Panc1 (cell line): ENCODE measurements at places on chromosomes 3 and 15. TPM values are rescaled to one million over a fixed set of nuclear protein-coding genes. Genes with fewer than 3 reads are reported as not detected.

GRCh38 chr3:193241716-193242115 lies 694 bp downstream of the PLAAT1 start:
- no peak for DNase-seq

- no peak for DNase-seq
Observed at GRCh38 chr3:38634111-38634510, 15.4 kb downstream of the SCN5A start.

GRCh38 chr3:50227390-50228183 lies 8.4 kb upstream of the GNAI2 start:
- no peak for DNase-seq

DNA sequence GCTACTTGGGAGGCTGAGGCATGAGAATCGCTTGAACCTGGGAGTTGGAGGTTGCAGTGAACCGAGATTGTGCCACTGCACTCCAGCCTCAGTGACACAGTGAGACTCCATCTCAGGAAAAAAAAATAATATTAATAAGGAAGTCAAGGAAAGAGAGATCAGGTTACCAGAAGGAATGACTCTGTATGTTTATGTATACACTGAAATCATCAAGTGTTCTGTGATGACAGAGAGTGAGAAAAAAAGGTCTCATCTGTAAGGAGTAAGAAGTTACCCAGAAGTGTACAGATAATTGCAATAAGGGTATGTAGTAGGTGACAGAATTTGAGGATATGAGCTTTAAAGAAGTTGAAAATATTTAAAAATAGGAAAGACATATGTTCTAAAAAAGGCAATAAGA lies 4.3 kb upstream of the CCDC50 start:
- no peak for DNase-seq

GRCh38 chr3:27573780-27574437 lies 89.7 kb upstream of the SLC4A7 start:
- DNase-seq = no peak

DNA sequence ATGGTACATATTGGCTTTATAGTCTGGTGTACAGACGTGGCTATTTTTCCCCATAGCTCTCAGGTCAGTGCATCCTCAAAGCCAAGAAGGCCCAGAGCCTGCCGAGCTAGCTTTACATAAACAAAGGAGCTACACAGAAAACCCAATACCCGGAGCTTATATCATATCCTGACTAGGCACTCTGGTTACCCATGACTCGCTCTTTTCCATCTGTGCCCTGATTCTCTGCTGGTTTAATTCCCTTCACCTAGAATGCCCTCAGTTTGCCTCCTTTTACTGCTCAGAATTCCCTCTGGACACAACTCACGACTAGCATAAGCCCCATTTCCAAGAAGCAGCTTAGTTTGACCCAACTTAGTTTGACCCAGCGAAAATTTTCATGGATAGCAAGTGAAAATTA lies 110.8 kb downstream of the TIGIT start:
- no peak for DNase-seq

DNA sequence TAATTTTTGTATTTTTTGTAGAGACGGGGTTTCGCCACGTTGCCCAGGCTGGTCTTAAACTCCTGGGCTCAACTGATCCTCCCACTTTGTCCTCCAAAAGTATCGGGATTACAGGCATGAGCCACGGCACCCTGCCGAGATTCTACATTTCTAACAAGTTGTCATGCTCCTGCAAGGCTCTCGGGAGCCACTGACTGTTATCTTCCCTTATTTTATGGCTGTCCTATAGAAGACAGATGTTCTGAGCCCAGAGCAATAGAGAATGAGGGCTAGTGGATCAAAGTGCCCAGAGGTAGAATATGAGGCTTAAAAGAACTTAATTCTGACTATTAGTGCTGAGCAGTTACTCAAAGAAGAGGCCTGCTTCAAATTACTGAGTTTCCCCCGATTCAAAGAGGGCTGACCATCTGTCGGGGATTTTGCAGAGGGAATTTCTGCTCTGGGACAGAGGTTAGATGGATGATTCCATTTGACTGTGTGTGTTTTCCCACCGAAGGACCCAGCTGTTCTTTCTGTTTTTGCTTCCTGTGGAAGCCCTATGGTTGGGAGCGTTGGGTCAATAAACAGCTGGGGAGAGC lies 39.5 kb downstream of the ITPR1 start:
- DNase-seq = no peak

DNA sequence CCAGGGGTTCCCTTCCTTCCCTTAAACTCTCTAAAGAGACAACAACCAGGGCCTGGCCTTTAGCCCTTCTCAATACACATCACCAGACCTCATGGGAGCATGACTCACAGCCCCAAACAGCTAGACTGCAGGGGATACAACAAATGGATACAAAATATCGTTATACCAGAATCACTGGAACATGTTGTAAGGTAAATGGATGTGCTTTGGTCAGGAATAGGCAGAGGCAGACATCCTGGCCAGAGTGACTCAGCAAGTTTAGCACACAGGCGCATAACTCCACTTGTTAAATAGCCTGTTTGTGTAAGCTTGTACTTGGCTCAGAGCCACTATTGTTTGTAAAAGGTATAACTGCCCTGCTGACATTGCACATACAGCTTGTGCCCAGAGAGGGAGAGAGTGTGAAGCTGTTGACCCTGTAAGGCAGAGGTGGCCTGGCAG lies 18.3 kb downstream of the TMED3 start:
- no peak for DNase-seq

GRCh38 chr3:114155370-114155821 lies 23.5 kb downstream of the DRD3 start:
- DNase-seq = no peak

GRCh38 chr15:90306560-90306959 lies 41.1 kb downstream of the NGRN start:
- no peak for DNase-seq

GRCh38 chr15:79349525-79349924 lies 38.6 kb downstream of the TMED3 start:
- no peak for DNase-seq

- DNase-seq = no peak
Observed at GRCh38 chr3:160314995-160315394, 84.0 kb downstream of the IFT80 start.

DNA sequence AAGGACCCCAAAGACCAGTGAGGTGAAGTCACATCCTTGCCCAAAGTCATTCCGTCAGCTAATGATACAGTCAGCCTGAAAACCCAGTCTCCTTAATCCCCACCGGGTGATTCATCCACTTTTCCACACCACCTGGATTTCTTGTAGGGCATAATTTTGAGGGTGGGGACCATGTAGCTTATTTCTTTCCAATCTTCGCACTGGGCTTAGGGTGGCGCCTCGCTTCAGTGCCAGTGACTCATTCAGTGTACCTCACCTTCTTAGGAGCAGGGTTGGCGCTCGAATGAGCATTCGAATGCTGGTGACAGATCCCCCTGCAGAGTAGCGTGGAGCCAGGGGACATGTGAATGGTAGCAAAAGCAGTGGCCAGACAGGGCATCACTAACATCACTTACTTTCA lies 24.0 kb downstream of the BMF start:
- no peak for DNase-seq

DNA sequence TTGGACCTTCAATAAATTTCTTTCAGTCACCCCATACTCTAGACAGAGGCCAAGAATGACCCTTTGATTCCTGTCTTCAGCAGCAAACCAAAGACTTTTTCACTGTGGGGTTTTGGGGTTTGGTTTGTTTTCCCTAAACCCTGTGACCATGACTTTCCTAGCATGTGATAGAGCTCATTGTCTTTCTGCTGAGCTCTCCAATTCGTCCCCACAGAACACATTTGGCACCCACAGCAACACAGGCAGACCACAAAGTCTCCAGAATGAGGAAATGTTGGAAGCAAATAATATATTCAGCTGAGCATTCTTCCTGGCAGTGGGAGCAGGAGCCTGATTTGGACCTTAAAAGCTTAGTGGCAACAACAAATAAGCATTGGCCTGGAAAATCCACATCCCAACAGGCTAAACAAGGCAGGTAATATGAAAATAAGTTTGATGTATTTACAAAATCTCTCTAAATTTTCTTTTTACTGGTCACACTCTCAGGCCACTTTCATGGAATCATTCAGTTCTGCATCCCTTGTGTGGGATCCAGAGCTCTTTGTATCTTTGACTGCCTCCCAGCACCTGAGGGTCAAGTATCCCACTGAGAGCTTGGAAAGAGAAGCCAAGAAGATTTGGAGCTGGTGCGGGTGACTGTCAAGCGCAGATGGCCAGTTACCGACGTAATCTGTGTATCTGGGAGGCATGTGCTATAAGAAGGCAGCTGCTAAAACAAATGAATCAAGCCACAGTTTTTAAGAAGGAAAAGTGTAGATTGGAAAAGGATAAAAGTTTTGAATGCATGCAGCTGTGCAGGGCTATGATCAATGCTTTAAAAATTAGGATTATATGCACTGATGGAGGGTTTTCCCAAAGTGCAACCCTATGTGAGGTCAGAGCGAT lies 36.5 kb upstream of the CPB1 start:
- no peak for DNase-seq

GRCh38 chr3:72547183-72547582 lies 301.1 kb downstream of the SHQ1 start:
- no peak for DNase-seq

DNA sequence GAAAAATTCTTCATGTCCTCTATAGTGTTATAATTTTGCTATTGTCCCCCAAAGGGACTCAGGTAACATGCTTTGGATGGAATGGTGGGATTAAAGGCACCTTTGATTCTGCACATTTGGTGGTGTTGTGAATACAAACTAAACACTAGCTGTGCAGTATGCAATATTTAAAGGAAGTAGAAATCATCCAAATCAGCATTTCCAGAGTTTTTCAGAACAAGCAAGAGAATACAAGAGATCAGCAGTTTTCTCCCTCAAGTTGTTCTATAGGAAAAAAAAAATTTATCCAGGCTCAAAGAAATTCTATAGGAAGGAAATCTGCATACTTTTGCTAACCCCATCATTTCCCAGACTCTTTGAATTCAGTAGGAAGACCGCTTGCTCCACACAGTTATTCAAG lies 10.2 kb upstream of the ADIPOQ start:
- DNase-seq = no peak

GRCh38 chr3:129689036-129689435 lies 82.6 kb upstream of the PLXND1 start:
- DNase-seq = no peak

DNA sequence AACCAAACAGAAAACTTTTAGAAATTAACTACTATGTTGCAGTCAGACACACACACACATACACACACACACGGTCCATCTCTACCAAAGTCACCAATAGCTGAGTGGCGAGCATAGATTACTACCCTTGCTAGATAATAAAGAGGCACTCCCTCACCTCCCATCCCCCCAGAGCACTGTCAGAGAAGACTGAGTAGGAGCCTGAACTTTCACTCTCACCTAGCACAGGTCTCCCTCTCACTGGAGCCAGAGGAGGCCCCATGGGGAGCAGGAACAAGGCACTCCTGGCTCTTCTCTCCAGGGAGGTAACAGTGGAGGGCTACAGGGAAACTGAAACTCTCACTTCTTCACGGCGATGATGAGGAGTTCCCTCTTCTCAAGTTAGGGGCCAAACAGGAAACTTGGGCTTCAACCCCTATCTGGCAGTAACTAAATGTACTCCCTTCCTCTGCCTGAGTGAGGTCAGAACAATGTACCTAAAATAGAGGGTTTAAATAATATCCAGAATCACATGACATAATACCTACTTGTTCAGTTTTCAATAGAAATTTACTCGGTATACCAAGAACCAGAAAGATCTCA lies 975.3 kb upstream of the GBE1 start:
- no peak for DNase-seq

DNA sequence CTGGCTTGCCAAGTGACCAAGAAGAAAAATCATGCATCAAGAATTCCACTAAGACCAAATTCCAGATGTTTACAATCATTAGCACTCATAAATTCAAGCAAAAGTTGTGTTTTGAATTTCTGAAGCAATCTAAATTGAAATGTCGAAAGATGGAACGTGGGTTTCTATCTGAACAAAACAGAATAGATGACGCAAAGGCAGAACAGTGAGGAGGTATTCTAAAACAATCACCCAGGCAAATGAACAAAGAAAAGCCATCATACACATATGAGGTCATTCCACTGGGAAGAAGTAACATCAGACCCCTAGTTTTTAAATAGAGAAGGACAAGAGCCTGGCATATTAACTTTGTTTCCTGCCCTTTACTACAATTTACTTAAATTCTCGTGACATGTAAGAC lies 58.0 kb downstream of the MCF2L2 start:
- no peak for DNase-seq

The RASGRF1 gene
- total RNA-seq = 0.59 TPM

The GASK1A gene
- not detected for total RNA-seq

The KLHL24 gene
- total RNA-seq = 42.0 TPM

The CPNE9 gene
- 0.13 TPM for total RNA-seq

The GRAMD1C gene
- 3.9 TPM for total RNA-seq
